Body of pancreas (tissue), 4 donors: ENCODE measurements at places on chromosomes 16 and 17. TPM values are rescaled to one million over a fixed set of nuclear protein-coding genes. Genes with fewer than 3 reads are reported as not detected.

- no peaks in the 10 kb centered on the region for H3K4me1 ChIP-seq
- no peak overlapping the region for H3K27ac ChIP-seq
- H3K36me3 ChIP-seq = no peaks in the 10 kb centered on the region
- no peaks in the 10 kb centered on the region for H3K27me3 ChIP-seq
- DNase-seq = peak; percentile 14
Measured at GRCh38 chr16:74268372-74268782, 28.2 kb upstream of the PSMD7 start.

DNA sequence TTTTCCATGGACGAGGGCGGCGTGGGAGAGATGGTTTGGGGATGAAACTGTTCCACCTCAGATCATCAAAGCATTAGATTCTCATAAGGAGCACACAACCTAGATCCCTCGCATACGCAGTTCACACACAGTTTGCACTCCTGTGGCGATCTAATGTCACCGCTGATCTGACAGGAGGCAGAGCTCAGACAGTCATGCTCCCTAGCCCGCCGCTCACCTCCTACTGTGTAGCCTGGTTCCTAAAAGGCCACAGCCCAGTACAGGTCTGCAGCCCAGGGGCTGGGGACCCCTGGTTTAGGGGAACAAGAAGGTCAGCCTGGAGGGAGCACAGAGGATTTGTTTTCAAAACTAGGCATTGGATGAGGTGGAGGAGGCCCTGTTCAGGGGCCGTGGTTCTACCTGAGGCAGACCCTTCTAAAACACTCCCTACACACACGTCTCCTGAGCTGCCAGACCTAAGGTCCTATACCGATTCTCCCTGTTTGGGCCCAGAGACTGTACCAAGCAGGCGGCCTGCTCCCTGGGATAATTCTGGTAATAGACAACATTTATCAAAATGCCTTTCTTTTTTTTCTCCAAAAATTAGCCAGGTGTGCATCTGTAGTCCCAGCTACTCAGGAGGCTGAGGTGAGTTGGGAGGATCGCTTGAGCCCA lies 38.6 kb downstream of the AXIN2 start:
- no peaks in the 10 kb centered on the region for H3K4me1 ChIP-seq
- H3K27me3 ChIP-seq = no peaks in the 10 kb centered on the region
- no peak overlapping the region for H3K4me3 ChIP-seq
- no peak for DNase-seq

The LIMD2 gene
- total RNA-seq = 9.6 TPM

The RGS9 gene
- 4.4 TPM for total RNA-seq

DNA sequence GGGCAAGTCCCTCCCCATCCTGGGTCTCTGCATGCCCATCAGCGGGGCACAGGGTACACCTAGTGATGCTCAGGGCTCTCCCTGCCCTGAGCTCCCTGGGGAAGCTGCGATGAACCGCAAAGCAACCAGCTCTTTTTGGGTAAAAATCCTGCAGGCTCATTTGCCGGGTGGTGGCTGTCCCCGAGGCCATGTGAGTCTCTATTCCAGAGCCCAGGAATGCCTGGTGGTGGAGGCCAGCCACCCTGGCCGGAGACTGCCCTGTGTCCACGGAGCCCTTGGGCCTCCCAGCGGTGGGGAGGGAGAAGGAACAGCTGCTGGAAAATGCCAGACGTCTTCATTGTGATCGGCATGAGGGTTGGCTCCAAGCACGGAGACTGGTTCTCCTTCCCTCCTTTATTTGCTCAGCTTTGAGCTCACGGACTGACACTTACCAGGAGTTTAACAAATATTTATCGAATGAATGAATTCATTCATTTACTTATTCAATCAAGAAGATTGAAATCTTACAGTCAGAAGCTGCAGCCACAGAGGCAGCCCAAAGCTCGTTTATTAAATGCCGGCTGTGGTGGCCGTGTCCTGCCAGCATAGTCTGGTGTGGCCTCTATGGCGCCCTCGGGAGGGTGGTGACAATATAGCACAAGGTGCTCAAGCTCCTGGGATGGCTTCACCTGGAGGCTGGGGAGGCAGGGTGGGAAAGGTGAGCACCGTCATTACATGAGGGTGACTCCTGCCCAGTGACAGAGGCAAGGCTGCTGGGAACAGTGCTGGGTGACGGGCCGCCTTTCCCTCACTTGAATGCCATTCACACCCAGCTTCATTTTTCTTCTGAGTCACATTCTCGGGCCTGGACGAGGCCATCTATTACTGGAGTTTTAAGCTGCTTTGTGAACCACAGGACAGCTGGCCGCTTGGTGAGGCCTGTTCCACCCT lies 31.1 kb upstream of the JPH3 start:
- no peaks in the 10 kb centered on the region for H3K27me3 ChIP-seq
- peak; percentile 61 for DNase-seq
- H3K36me3 ChIP-seq = no peaks in the 10 kb centered on the region
- peaks cover 15% of the 10 kb centered on the region for H3K4me1 ChIP-seq

DNA sequence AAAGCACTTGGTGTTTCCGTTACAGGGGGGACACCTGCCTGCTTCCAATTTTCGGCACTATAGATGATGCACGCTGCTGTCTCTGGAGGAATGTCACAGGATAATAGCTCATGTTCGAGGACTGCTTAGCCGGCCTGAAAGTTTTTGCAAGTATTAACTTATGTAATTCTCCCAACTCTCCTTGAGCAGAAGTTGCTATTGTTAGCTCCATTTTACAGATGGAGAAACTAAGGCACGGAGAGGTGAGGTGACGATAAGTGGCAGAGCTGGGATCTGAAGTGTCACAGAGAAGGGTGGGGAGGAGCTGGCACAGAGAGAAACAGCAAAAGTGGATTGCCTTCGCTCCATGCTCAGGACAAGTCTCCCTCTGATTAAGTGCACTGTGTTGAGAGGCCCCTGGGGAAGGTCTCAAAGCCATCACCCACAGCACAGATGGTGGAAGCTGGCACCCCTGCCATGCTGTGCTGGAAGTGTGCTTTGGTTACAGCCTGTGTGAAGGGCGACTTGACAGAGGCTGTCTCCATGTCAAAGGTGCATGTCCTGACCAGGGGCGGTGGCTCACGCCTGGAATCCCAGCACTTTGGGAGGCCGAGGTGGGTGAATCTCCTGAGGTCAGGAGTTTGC lies 40.8 kb upstream of the MEAK7 start:
- H3K27ac ChIP-seq = no peak overlapping the region
- DNase-seq = no peak
- no peaks in the 10 kb centered on the region for H3K36me3 ChIP-seq
- H3K4me1 ChIP-seq = no peaks in the 10 kb centered on the region

The GJC1 gene
- total RNA-seq = 1.6 TPM

The ARSG gene
- total RNA-seq = 0.52 TPM

- no peaks in the 10 kb centered on the region for H3K36me3 ChIP-seq
- peak within 1 kb of the TSS; percentile 74 for H3K27ac ChIP-seq
- no peaks in the 10 kb centered on the region for H3K27me3 ChIP-seq
- peaks cover 50% of the 10 kb centered on the region for H3K4me1 ChIP-seq
- peak within 1 kb of the TSS; percentile 32 for H3K4me3 ChIP-seq
- DNase-seq = peak; percentile 94
Measured at GRCh38 chr17:50547035-50547735, at the start of gene SPATA20. Gene SPATA20, plus strand, starts transcription at chr17:50547174. Its CDS starts 35 bp downstream, at chr17:50547209.

The KRT28 gene
- not detected for total RNA-seq

The CFAP20 gene
- 33.2 TPM for total RNA-seq

- H3K27me3 ChIP-seq = no peaks in the 10 kb centered on the region
- H3K27ac ChIP-seq = no peak overlapping the region
- no peak for DNase-seq
Measured at GRCh38 chr16:12535535-12536411, 267.9 kb downstream of the CPPED1 start.

DNA sequence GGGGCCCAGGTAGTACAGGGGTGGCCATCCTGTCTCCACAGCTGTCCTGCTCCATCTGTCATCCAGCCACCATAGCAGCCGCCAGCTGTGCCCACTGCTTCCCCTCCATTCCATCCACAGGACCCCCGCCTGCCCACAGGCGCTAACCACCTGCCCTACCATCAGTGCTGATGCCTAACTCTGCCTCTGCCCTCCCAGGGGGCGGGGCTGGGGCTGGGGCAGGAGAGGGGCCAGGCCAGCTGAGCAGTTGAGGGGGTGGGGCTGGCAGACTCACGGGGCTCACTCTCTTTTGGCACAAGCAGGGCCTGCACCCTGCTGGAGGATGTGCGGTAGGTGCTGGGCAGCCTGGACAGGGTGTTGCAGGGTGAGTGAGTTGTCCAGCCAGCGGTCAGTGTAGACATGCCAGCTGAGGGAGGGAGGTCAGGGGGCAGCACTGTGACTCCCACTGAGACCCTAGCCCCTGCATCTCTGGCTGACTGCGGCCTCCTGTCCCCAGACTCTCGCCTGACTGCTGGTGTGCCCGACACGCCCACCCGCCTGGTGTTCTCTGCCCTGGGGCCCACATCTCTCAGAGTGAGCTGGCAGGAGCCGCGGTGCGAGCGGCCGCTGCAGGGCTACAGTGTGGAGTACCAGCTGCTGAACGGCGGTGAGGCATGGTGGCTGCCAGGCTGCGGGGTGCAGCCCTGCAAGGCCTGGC lies 9.6 kb downstream of the GALK1 start:
- H3K27me3 ChIP-seq = no peaks in the 10 kb centered on the region
- no peak for DNase-seq
- H3K4me1 ChIP-seq = peaks cover 14% of the 10 kb centered on the region
- H3K4me3 ChIP-seq = no peak overlapping the region
- H3K36me3 ChIP-seq = no peaks in the 10 kb centered on the region

DNA sequence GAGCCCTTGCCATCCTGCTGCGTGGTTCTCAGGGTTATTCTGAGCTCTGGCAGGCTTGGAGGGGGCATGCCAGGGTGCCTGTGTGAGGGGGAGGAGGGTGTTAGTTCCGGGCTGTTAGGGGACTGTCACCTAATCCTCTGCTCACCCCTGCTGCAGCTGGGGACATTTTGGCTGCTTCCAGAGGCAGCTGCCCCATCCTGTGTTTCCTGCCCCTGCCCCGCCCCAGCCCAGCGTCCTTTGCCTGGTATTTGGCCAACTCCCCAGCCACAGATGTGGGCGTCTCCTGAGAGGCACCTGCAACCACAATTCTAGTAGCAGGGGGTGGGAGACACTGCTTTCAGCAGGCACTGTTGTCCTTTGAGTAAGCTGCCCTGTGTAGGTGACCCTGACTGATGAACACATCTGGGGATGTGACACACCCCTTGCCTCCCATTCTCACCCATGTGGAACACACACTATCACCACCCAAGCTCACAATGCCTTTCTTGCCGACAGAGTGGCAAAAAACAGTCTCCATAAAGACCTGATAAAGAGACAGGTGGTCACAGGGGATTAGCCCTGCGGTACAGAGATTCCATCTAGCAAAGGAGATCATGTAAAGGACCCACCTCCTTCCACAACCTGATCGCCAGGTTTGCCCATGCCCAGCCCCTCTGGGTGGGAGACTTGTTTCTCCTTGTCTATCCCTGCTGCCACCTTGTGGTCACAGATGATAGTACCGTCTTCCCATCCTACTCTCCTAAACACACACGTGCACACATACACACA lies at the start of gene CHRNE:
Gene CHRNE (minus strand): TSS at position 48 of the 768 bp plus-strand sequence. CDS start 35 bp downstream, at position 13.
- peaks cover 42% of the 10 kb centered on the region for H3K4me1 ChIP-seq
- no peak within 1 kb of the TSS for H3K27ac ChIP-seq
- H3K36me3 ChIP-seq = no peaks in the 10 kb centered on the region
- H3K27me3 ChIP-seq = no peaks in the 10 kb centered on the region

The LPO gene
- total RNA-seq = not detected

The MIEF2 gene
- 21.8 TPM for total RNA-seq

The MYH8 gene
- not detected for total RNA-seq

DNA sequence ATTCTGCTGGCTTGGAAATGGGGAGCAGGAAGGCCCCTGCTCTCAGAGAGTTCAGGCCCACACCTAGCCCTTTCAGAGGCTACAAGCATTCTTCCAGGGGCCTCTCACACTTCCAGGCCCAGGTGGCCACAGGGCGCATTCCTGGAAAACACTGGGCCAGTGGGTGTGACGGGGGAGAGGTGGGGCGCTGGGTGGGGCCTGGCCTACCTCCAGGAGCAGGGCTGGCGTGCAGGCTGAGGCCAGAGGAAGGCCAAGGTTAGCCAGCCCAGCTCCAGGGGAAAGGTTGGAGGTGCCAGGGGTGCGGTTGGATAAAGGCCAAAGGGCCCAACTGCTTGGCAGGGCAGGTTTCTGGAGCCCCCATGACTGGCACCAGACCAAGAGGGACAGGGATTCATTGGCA lies 198.2 kb downstream of the MAF start:
- H3K36me3 ChIP-seq = no peaks in the 10 kb centered on the region
- DNase-seq = peak; percentile 22
- H3K27ac ChIP-seq = no peak overlapping the region
- H3K27me3 ChIP-seq = no peaks in the 10 kb centered on the region
- H3K4me3 ChIP-seq = no peak overlapping the region

DNA sequence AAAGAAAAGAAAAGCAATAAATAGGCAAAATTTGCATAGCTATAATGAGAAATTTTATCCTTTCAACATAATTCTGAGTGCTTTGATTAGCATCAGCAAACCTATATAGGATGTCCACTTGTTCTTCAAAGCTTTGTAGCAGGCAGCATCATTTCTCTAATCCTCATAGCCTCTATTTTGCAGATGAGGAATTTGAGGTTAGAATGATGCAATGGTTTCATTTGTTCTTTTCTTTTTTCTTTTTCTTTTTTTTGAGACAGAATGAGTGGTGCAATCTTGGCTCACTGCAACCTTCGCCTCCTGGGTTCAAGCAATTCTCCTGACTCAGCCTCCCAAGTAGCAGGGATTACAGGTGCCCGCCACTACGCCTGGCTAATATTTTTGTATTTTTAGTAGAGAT lies 594.4 kb downstream of the TOX3 start:
- no peaks in the 10 kb centered on the region for H3K27me3 ChIP-seq
- H3K36me3 ChIP-seq = no peaks in the 10 kb centered on the region
- no peaks in the 10 kb centered on the region for H3K4me1 ChIP-seq
- no peak overlapping the region for H3K4me3 ChIP-seq
- no peak for DNase-seq

The MPP3 gene
- 20.2 TPM for total RNA-seq

DNA sequence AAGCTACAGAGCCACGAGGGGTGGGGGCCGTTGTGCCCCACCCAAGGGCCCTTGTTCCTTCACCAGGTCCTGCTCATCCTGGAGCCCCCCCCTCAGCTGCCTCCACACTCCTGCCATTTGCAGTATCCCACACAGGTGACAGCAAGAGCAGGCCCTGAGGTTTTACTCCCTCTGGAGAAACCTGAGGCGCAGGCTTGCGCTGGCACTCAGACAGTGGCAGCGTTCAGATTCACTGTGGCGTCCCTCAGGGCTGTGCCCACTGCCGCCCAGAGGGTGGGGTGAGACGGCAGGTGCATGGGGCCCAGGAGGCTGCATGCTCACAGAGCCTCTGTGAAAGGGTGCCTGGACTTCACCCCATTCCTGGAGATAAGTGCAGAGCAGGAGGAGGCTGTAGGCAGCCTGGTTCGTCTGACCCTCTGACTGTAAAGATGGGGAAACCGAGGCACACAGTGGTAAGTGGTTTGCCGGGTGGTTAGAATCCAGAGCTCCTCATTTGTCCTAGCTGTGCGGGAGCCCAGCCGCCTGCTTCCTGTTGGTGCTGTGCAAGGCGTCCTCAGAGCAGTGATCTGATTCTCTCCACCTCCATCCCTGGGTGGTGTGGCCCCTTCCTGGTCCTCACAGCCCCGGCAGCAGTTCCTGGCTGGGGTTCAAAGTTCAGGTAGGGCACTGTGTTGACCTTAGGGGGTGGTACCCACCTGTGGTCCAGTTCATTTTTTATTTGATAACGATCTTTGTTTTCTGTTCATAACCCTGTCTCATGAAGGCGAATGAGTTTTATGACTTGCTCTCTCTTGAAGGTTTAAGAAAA lies 1.6 kb downstream of the SPIRE2 start:
- no peak for DNase-seq
- H3K4me3 ChIP-seq = no peak overlapping the region
- H3K36me3 ChIP-seq = no peaks in the 10 kb centered on the region
- no peaks in the 10 kb centered on the region for H3K27me3 ChIP-seq
- no peak overlapping the region for H3K27ac ChIP-seq

The GDPD1 gene
- 2.3 TPM for total RNA-seq

The CCL14 gene
- 9.9 TPM for total RNA-seq
